Endothelial cell (in vitro differentiated cells): ENCODE measurements at places on chromosomes 2 and 18.
A peak's percentile ranks its signal among the peaks of the same experiment; 100 is the strongest.

GRCh38 chr2:191302459-191303139 is 57.4 kb downstream of the MYO1B start:
- DNase-seq, result no peak

DNA sequence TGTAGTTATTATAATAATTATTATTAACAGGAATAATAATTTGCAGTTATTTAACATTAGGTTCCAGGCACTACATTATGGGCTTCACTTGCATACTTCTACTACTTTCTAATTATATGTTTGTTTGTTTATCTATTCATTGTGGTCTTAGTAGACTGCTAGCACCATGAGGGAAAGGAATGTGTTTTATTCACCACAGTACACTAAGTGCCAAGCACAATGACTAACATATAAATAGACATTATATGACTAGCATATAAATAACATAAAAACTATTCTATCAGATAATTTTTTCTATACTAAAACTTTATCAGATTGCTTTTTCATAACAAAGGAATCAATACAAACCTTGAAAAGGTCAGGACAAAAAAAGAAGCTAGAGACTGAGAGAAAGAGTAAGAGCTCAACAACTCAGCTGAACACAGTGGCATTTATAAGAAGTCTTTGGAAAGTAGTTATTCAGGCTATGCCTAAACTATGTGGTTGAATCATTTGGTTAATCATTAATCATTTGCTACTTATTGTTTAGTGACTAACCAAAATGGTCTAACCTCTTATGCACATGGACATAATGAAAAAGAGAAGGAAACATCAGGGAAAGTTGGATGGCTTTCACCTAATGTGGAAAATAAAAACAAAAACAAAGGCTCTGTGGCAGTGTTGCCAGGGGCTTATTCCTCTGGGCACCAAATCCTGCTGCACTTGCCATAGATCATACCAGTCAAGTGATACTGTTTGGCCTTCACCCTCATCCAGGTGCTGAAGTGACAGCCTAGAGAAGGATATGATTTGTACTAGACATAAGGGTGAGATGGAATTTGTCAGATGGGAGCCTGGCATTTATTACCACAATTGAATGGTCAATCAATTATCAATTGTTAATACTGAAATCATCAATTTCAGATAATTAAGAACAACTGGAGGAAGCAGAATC is 174.9 kb downstream of the ETAA1 start:
- no peak for DNase-seq

- DNase-seq, result no peak
Measured at GRCh38 chr2:156219491-156220100, 112.9 kb downstream of the NR4A2 start.

- no peak for DNase-seq
Measured at GRCh38 chr2:63544017-63544627, 44.2 kb downstream of the WDPCP start.

GRCh38 chr2:219418155-219419011 is at the start of gene DES:
Gene DES (plus strand): TSS chr2:219418377. CDS start chr2:219418463, 86 bp downstream.
- no peak for DNase-seq

DNA sequence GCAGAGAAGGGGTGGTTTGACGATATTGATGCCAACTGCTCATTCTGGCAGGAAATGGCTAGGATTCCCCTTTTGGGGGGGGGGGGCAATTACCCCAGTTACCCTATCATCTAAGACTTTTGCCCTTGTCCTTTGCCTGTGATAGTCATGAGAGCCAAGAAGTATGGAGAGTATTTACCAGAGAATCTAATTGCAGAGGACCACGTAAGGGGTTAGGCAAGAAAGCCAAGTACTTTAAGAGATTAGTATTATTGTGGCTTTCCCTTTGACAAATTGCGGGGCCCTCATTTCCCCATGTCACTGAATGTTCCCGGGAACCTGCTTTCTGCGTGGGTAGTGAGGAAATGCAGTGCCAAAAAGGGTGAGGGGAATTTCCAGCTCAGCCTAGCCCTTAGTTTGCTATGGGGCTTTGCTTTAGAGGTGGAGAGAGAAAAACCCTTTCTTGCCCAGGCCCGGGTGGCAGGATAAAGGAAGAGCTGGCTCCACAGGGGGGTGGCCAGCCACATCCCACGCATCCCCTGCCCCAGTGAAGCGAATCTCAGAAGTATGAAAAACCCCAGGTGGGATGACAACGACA is 1.5 kb downstream of the AQP4 start:
- no peak for DNase-seq

DNA sequence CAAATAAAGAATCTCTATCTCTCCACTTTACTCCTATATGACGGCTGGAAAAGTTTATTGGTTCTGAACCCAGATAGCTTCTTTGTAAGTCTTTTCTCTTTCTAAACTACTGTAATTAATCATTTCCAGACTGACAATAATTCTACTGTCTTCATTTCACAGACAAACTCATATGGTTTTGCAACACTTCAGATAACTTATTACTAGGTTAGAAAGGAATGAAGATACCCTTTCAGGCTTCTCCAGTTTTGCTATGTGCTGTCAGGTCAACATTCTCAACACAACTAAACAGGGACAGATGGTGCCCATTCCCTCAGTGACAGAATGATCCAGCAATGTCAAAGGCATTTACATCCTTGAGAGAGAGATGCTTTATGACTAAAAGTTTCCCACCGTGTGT is 198.5 kb upstream of the ITGA4 start:
- DNase-seq, result no peak

DNA sequence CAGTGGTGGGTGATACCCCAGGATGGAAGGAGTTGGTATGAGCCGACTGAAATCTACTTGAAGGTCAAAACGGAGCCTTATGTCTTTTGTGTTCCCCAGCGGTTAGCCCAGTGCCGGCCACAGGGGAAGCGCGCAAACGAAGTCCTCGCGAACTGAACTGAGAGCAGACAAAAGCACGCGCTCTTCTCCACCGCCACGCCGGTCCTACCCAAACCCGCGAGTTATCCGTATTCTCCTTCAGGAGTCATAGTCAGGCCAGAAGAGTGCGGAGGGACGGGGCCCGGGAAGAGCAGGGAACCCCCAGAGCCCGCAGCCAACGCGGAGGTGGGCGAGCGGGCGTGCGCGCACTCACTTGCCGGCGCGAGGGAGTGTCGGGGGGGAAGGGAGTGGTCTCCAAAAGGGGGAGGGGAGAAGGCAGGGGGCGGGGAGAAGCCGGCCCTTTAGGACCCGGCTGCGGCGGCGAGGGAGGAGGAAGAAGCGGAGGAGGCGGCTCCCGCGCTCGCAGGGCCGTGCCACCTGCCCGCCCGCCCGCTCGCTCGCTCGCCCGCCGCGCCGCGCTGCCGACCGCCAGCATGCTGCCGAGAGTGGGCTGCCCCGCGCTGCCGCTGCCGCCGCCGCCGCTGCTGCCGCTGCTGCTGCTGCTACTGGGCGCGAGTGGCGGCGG is at the start of gene IGFBP2:
Gene IGFBP2, plus strand, starts transcription at position 469 of the 664 bp plus-strand sequence. Its CDS starts 104 bp downstream, at position 573.
- peak; percentile 79 for DNase-seq

- DNase-seq, result no peak
Measured at GRCh38 chr2:199378948-199379650, 78.6 kb downstream of the SATB2 start.

DNA sequence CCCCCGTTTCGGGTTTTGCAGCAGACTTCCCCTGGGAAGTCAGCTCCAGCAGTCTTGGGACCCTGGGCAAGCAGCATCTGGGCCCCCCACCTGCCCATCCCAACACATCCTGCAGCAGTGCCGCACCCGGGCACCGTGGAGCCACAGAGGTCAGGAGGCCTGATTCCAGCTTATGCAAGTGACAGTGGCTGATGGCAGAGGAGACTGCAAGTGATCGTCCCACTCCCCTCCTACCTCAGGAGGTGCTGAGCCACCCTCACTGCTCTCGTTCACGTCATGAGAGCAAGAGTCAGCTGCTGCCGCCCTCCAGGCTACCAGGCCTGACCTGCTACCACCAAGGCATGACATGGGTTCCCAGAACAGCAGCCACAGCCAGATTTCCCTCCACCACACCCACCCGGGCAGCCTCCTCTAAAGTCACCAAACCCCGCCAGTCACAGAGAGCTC is 18.2 kb downstream of the COX7A2L start:
- DNase-seq, result no peak

DNA sequence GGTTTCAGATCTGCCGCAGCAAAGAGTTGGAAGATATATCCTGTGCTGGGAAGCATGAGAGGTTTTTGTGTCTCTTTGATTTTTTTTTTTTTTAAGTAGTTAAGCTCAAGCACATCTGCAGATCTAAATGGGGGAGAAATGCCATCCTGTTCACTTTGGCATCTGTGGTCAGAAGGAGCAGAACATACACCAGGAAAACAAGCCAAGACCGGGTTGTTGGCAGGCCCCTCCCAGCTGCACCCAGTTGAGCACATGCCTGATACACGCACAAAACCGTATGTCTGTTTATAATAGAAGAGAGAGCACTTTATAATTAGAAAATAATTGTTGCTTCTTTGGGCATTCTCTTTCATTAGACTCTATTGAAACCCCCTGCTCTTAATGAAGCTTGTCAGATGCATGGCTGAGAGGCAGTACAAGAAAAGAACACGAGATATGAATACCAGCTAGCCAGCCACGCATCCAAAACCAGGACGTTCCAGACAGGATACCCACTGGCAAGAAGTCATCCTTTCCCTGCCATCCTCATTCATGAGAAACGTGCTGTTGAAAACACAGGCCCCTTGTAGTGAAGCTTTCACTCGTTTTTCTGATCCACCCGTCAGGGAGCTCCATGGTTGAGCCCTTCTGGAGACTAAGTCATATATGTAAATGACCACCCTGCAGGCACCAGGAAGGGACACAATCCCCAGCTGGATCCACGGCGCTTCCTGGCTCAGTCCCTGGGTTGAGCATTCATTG is 152.2 kb downstream of the ALPK2 start:
- no peak for DNase-seq

GRCh38 chr2:165681841-165682240 is 112.2 kb downstream of the GALNT3 start:
- no peak for DNase-seq

DNA sequence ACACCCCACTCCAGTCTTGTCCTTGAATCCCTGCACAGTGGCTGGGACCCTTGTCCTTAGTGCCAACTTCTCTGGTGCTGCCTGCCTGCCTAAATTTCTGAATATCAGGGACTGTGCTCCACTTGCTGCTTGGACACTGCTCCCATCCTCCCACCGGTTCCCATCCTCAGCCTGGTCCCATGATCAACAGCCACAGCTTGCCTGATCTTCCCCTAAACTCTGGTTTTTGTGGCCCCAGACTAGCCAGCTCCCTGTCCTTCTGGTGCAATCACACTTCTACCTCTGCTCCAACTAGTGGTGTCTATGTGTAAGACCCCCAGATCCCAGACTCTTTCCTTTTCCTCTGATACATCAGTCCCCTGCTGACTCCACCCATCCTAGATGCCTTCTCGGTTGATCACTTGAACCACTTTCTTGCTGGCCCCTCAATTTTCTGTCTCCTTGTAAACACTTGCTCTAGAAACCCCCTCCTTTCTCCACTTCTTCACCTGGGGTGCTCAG is 37.2 kb upstream of the POLE4 start:
- DNase-seq, result no peak

GRCh38 chr2:179172894-179173293 is 91.7 kb downstream of the SESTD1 start:
- no peak for DNase-seq

- peak; percentile 61 for DNase-seq
Measured at GRCh38 chr18:22194151-22194598, 24.8 kb downstream of the GATA6 start.

- no peak for DNase-seq
Measured at GRCh38 chr2:232576995-232577394, 26.5 kb downstream of the EIF4E2 start.

GRCh38 chr18:56298935-56299334 is 339.5 kb downstream of the TXNL1 start:
- no peak for DNase-seq

- no peak for DNase-seq
Measured at GRCh38 chr2:213238753-213239495, 45.3 kb upstream of the SPAG16 start.

DNA sequence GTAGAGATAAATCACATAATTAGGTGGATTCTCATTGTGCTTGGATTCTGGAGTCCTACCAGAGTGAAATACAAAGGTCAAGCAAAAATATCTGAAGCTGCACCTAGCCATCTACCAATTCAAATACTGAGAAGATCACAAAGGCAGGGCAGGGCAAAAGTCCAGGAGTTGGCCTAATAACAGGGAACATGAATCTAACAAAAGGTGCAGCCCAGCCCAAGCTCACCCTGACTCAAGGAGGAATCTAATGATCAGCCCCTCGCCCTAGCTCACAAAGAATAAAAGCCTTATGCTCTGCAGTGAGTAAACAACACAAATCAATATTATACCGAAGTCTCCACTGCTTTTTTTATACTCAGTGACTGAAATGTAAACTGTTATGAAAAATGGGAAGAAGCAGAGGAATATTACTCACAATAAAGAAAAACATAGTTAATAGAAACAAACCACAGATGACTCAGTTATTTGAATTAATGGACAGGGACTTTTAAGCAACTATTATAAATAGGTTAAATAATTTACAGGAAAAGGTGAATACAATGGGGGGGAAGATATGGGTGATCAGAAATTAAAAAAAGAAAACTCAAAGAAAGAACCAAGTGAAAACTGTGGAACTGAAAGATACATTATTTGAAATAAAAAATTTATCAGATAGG is 49.5 kb downstream of the ANTXR1 start:
- no peak for DNase-seq

- DNase-seq, result no peak
Measured at GRCh38 chr2:54658564-54659071, 64.8 kb upstream of the EML6 start.

- DNase-seq, result no peak
Measured at GRCh38 chr2:231068525-231069222, 12.0 kb downstream of the PSMD1 start.

DNA sequence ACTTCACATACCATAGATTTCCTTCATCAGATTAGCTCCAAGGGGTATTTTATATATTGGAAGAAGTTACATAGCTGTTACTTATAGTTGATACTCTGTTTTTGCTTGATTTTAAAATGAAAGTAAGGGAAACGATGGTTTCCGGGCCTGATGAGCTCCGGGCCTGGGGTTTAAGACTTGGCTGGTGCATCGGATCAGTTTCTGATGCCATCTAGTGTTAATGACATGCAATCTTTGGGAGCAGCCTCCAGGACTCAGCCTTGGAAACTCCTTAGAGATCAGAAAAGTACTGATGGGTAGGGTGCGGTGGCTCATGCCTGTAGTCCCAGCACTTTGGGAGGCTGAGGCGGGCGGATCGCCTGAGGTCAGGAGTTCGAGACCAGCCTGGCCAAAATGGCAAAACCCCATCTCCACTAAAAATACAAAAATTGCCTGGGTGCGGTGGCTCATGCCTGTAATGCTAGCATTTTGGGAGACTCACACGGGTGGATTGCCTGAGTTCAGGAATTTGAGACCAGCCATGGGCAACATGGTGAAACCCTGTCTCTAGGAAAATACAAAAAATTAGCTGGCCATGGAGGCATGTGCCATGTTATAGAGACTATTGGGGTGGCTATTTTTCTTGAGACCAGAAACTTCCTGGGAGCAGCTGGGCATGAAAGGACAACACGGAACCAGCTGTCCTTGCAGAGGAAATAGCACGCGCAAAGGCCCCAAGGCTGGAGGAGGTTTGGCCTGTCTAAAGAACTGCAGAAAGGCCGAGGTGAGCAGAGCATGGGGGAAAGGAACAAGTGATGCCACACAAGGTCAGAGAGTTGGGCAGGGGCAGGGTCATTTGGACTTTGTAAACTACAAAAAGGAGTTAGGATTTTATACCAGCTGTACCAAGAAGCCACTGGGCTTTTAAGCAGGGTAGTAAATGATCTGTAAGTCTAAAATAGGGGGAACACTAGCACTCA is 46.9 kb upstream of the CNOT11 start:
- DNase-seq, result peak; percentile 42

- peak; percentile 53 for DNase-seq
Measured at GRCh38 chr18:65750389-65751154, at the start of gene CDH7. Gene CDH7 (plus strand): TSS chr18:65751012. CDS start chr18:65762843, 11,831 bp downstream.
